ENCODE measurements at places on chromosomes 2 and 18.
A peak's percentile ranks its signal among the peaks of the same experiment; 100 is the strongest.

DNA sequence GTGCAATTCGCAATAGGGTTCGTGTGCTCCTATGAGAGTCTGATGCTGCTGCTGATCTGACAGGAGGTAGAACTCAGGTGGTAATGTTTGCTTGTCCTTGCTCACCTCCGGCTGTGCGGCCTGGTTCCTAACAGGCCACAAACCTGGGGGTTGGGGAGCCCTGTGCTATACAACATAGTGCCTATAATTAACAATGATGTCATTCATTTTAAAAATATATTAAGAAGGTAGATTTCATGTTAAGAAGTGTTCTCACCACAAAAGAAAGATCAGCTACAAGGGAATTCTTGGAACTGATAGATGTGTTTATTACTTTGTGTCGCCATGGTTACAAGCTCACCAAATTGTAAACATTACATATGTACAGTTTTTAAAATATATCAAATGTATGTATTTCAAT lies 200.5 kb downstream of the GRB14 start:
- no peak for DNase-seq

- DNase-seq = no peak
Measured at GRCh38 chr2:127810156-127810618, 784 bp downstream of the WDR33 start.

GRCh38 chr2:180124273-180125139 lies 117.4 kb upstream of the CWC22 start:
- DNase-seq = peak; percentile 64

DNA sequence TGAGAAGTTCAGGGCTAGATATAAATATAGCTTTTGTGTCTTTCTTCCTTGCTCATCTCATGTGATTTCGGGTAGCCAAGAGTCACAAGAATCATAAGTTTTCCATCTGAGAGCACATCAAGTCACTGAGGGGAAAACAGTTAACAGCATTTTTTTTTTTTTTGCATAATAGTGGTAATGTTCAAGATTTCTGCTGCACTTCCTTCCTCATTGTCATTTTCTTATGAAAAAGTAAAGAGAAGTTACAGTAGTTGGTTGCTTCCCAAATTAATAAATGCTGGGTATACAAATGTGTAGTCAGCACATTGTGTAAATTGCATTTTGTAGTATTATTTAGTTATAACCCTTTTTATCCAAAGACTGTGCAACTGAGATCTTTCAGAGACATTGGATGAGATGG lies 93.6 kb downstream of the ZEB2 start:
- no peak for DNase-seq

DNA sequence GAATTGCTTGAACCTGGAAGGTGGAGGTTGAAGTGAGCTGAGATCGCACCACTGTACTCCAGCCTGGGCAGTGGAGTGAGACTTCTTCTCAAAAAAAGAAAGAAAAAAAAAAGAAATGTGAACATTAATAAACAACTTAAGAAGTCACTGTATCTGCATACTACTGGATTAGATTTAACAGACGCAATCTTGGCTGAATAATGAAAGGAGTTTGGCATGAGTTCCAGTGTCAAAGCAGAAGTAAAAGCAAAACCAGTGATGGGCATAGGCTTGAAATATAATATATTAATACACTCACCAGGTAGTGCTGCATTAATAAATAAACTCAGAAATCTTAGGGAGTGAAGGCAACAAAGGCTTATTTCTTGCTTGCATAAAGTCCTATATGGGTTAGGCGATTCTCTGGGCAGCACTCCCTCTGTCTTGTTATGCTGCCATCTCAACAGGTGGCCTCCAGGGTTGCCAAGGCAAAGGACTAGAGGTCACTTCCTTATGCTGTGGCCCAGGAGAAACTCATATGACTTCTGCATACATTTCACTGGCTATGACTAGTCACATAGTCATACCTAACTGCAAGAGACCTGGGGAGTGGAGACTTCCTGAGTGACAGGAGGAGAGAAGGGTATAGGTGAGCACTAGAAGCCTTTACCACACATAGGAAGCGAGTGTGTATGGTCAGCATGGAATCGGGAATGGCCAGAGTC lies 296.2 kb upstream of the SPRED2 start:
- no peak for DNase-seq

DNA sequence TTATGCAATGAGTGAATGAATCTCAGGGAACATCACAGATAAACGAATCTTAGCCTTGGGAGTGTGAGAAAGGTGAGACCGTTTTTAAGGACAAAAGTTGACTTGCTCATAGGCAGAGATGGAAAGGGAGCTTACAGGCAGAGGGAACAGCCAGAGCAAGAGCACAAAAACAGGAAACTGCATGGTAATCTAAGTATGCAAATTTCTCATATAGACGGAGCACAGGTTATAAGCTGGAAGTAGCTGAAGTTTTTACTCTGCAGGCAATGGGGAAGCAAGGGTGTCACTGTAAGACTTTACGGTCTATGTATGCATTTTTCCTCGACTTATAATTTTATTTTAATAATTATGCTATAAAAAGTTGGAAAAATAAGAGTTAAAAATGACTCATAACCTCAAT lies 44.8 kb upstream of the STRN start:
- no peak for DNase-seq

DNA sequence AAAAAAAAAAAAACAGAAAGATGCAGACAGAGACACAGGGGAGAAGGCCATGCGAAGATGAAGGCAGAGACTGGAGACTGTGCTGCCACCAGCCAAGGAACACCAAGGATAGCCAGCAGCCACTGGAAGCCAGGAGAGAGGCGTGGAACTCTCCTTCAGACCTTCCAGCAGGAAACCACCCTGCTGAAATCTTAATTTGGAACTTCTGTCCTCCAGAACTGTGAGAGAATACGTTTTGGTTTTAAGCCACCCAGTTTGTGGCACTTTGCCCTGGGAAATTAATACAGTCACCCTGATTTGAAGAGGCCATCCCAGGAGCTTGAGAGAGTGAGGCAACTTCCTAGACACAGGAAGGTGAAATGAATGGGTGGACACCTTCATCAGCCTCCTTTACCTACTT lies 93.7 kb downstream of the IRS1 start:
- DNase-seq = no peak

DNA sequence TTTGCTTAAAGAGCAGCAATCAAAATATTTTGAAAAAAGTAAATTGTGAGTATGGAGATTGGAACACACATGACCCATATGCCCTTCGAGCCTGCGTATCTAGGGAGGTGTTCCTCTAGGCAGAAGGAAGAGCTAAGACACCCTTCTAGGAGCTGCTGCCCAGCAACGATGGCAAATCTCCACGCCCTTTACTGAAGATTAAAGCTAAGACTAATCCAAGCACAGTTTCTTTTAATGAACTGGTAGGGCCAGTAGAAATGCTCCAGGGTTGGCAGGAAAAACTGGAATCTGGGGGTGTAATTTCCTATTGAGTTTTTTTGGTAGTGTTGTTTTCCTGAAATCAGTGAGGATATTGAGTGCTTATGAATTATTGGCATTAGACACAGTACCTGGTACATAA lies 712 bp upstream of the SERPINB13 start:
- no peak for DNase-seq

GRCh38 chr2:100520224-100520623 lies 42.6 kb upstream of the PDCL3 start:
- DNase-seq = no peak

DNA sequence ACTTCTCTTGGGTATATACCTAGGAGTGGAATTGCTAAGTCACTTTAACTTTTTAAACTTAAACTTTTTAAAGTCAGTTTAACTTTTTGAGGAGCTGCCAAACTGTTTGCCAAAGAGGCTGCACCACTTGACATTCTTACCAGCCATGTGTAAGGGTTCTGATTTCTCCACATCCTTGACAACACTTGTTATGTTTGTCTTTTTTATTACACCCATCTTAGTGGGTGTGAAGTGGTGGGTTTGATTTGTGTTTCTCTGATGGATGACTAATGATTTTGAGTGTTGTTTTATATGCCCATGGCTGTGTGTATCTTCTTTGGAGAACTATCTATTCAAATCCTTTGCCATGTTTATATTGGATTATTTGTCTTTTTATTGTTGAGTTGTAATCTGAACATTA lies 13.6 kb downstream of the ASAP2 start:
- no peak for DNase-seq

GRCh38 chr2:129329574-129329973 lies 649.9 kb upstream of the RAB6C start:
- no peak for DNase-seq

DNA sequence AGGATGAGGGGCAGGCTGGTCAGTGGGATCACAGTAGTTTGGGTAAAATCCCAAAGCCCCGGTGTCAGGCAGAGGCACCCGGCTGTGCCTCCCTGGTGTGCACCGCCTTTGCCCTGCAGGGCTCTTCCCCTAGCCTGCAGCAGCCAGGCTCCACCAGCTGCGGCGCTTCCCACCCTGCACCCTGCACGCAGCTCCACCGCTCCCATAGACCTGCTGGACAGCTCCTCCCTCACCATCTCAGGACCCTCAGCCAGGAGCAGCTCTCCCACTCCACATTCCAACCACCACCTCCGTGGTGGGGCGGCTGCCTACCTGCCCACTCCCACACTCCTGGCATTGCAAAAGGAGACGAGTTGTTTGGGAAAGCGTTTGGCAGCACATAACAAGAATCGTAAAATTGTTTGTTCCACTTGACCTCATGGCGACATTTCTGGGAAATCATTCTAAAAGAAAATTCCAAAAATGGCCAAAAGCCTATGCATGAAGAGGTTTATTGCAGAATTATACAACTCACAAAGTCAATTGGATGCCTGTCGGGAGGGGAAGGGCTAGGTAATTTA lies 287.4 kb upstream of the HDAC4 start:
- DNase-seq = no peak

DNA sequence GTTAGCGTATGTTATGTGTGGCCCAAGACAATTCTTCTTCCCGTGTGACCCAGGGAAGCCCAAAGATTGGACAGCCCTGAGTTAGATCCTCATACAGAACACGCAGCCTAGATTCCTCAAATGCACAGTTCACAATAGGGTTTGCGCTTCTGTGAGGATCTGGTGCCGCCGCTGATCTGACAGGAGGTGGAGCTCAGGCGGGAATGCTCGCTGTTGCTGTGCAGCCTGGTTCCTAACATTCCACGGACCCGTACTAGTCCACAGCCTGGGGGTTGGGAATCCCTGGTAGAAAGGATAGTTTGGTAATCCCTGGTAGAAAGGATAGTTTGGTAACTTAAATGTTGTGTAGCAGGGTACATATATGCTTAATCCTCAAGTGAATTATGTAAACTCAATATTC lies 27.0 kb downstream of the MAPRE3 start:
- no peak for DNase-seq

DNA sequence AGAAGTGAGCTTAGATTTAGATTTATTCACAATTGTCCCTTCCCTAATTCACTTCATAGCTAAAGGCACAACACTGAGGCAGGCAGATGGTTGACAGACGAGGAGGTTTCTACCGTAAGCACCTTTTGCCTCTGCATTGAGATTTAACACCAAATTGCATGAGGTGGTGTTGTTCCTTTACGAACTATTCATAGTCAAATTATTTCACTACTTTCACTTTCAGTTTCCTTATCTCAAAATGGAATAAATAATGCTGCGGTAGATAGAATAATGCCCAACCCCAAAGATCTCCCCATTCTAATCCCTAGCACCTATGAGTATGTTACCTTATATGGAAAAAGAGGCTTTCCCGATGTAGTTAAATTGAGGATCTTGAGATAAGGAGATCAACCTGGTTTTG lies 58.9 kb upstream of the LINC00305 start:
- no peak for DNase-seq

DNA sequence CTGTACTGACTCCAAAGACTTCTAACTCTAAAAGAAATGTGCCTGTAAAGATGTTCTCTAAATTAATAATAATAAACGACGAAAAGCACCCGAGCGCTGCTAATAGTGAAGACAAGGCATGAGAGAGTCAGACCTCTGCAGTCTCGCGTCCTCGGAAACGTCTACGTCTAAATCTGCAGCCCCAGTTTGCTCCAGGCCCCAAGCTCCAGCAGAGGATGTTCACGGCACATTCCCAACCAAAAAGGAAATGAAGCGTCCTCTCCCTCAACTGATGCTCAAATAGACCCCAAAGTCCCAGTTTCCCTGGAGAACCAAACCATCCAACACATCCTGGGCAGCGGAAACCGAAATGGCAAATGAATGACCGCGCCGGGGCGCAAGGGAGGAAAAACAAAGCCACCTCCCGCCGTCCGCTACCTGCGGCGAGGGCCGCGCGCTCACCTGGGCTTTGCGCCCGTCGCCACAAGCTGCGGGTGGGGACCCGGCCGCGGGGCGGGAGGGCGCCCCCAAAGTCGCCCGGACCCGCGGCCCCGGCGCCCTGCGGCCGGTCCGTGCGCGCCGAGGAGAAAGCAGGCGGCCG lies 47.1 kb upstream of the CCDC150 start:
- DNase-seq = peak; percentile 54

- DNase-seq = peak; percentile 0
Measured at GRCh38 chr2:111028720-111029119, 92.0 kb upstream of the BCL2L11 start.

DNA sequence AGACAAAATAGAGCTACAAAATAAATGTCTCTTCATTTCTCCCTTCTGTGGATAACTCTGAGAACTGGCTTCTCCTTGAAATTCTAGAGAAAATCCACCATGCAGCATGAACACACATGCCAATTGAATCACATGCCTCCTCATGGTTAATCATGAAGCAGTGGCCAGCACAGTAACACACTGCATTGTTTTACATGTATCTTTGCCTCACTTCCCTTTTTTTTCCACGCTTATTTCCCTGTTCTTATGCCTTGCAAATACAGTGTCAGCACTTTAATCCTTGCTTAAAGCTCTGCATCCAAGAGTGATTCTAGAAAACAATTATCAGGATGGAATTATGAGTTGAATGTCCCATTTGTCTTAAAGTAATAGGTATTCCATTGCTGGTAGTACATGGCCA lies 50.3 kb upstream of the ZBTB7C start:
- DNase-seq = no peak

- no peak for DNase-seq
Measured at GRCh38 chr18:12922266-12922665, 25.5 kb upstream of the SEH1L start.

DNA sequence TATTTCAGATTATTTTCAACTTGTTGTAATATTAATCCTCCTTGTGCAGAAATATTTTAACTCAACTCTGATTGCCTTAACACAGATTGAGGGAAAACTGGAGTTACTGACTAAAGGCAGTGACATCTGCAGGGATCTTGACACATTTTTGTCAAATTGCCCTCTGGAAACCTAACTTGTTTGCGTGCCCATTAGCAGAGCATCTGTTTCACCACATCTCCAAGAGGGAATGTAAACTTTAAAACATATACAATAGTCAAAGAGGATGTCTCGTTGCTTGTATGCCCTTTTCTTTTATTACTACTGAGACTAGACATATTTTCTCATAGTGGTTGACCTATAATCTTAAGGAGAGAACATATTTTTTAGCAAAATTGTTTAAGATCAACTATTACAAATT lies 14.2 kb downstream of the INPP1 start:
- no peak for DNase-seq

DNA sequence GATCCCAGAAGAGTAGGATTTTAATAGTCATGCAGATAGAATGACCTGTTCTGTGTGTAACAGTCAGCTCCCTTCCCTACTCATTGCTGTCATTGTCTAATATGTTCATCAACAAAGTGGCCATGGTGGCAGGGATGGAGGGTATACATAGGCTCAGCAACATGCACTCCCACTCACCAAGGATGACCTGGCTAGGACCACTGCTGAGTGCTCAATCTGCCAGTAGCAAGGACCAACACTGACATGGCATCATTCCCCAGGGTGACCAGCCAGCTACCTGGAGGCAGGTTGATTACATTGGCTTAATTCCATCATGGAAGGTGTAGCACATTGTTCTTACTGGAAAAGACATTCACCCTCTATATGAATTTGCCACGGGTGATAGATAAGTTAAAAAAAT lies 401.7 kb upstream of the CELF4 start:
- no peak for DNase-seq

GRCh38 chr2:206615417-206616089 lies 26.7 kb upstream of the FAM237A start:
- DNase-seq = no peak

GRCh38 chr2:214796911-214797310 lies 12.6 kb downstream of the BARD1 start:
- DNase-seq = no peak
